Posterior cingulate gyrus (tissue), 11 donors: ENCODE measurements at places on chromosomes 7 and 10.

- no peak for DNase-seq
Observed at GRCh38 chr7:988426-988911, 5.5 kb downstream of the CYP2W1 start.

GRCh38 chr7:22730921-22731654 lies 4.1 kb downstream of the IL6 start:
- DNase-seq: no peak

DNA sequence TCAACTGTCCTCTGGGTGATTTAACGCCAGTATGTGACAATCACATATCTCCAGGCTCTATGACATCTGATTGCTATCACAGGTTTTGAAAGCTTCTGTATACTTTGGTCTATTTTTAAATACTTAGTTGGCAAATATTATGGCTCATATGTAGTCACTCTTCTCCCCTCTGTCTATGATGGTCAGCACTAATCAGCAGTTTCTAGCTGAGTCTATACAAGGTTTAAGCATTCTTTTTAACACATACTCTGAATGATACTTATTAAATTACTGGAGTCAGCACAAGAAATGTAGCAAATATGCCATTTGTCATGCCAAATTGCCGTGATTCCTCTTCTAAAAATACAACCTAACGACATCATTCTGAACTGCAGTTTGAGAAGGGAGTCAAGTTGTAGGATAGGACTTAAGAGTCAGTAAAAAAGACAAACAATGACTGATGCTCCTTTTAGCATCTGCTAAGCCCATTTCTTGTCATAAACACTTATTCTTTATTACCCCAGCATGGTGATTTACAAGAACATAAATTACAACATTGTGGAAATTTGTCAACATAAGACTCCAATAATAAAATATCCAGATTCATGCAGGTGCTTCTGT lies 947.8 kb downstream of the XPNPEP1 start:
- no peak for DNase-seq

- no peak for DNase-seq
Observed at GRCh38 chr10:125217990-125218675, 57.8 kb upstream of the CTBP2 start.

GRCh38 chr10:57161157-57161556 lies 800.1 kb upstream of the ZWINT start:
- DNase-seq: no peak

- DNase-seq: no peak
Observed at GRCh38 chr7:92809760-92810573, 26.4 kb downstream of the CDK6 start.

GRCh38 chr7:102991540-102992214 lies 78.9 kb downstream of the LRRC17 start:
- DNase-seq: no peak

DNA sequence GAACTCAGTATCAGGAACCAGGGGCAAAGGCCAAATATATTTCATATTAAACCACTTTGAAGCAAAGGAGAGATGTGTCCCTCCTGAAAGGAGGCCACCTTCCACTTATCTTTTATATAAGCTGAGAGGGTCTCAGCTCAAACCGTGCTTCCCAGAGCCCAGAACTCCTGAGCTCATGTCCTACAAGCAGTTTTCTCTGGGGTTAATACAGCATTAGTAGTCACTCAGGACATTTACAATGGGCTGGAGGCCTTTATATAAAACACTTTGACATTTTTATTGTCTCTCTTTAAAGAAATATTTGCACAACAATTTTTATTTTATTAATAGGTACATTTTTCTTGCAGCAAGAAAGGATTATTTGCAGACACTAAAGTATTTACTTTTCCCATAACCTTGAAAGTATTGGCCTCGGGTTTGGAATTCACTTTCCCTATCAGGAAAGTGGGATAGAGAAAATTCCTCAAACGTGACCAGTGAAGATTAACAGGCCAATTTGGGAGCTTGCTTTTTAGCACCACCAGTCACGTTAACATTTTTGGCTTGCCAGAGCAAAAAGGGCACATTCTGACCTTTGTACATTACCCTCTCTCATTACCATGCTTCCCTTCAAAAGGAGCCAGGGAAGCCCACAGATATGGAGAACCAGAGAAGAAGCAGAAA lies 464.9 kb upstream of the NRP1 start:
- no peak for DNase-seq

DNA sequence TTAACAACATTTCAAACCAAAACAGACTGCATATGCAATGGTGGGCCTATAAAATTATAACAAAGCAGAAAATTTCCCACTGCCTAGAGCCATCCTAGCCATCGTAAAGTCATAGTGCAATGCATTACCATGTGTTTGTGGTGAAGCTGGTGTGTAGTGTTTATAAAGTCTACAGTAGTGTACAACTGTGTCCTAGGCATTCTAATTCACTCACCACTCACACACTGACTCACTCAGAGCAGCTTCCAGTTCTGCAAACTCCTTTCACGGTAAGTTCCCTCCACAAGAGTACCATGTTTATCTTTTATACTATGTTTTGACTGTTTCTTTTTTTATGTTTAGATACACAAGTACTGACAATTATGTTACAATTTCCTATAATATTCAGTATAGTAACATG lies 1104.1 kb upstream of the PHF14 start:
- no peak for DNase-seq

- DNase-seq: no peak
Observed at GRCh38 chr10:27644307-27644939, 101.2 kb downstream of the MKX start.

- DNase-seq: no peak
Observed at GRCh38 chr10:126872768-126873167, 32.5 kb upstream of the DOCK1 start.

DNA sequence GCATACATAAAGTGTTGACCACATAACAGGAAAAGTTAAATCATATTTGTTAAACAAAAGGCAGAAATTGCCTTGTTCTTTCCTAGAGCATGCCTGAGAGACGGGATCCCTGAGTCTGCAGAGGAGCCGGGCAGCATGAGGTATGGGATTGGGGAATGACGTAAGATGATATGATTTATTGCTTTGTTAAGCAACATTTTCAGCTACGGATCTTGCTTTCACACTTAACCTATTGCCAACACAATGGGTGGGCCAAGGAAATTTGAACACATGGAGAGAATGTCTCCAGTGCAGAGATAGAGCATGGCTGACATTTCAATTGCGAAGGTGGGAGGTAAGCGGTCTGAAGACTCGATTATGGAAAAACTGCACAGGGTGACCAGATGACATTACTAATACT lies 76.7 kb downstream of the EMX2 start:
- DNase-seq: no peak

GRCh38 chr10:108586424-108586823 lies 1336.9 kb downstream of the XPNPEP1 start:
- no peak for DNase-seq
